ENCODE measurements at places on chromosomes 1 and 21. TPM values are rescaled to one million over a fixed set of nuclear protein-coding genes. Genes with fewer than 3 reads are reported as not detected.

The EPHA10 gene
- not detected for polyA plus RNA-seq

The HFM1 gene
- not detected for polyA plus RNA-seq

The PKP1 gene
- polyA plus RNA-seq: not detected

The AXDND1 gene
- not detected for polyA plus RNA-seq

The NBPF6 gene
- polyA plus RNA-seq: not detected

The FRRS1 gene
- polyA plus RNA-seq: 0.05 TPM

DNA sequence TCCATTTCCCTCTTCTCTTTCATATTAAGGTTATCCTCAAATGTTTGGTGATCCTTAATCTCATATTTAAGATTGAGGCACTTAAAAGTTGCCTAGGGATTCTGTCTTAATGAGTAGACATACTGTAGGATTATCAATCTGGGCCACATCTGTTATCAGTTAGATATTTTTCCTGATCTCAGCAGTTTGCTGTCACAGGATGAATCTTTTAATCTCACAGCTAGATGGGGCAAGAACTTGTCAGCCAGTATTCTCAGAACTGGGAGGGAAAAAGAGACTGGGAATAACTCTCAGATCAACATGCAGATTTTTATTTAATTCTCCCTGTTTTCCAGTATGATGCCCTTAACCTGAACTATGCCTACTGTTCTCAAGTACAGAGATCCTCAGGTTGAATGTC, 14.0 kb downstream of the ZNF644 start:
- no peak overlapping the region for H3K4me3 ChIP-seq
- no peaks in the 10 kb centered on the region for H3K27me3 ChIP-seq
- H3K4me1 ChIP-seq: peaks cover 40% of the 10 kb centered on the region
- H3K27ac ChIP-seq: no peak overlapping the region
- no peak for DNase-seq

GRCh38 chr1:17535300-17535936, 4.1 kb upstream of the ARHGEF10L start:
- H3K27me3 ChIP-seq: peaks cover 53% of the 10 kb centered on the region
- peaks cover 11% of the 10 kb centered on the region for H3K4me1 ChIP-seq
- H3K36me3 ChIP-seq: no peaks in the 10 kb centered on the region
- H3K27ac ChIP-seq: no peak overlapping the region
- H3K4me3 ChIP-seq: no peak overlapping the region

GRCh38 chr1:101194746-101195145, 42.1 kb upstream of the S1PR1 start:
- H3K36me3 ChIP-seq: no peaks in the 10 kb centered on the region
- no peaks in the 10 kb centered on the region for H3K4me1 ChIP-seq
- no peak overlapping the region for H3K4me3 ChIP-seq
- DNase-seq: no peak
- H3K27ac ChIP-seq: no peak overlapping the region

DNA sequence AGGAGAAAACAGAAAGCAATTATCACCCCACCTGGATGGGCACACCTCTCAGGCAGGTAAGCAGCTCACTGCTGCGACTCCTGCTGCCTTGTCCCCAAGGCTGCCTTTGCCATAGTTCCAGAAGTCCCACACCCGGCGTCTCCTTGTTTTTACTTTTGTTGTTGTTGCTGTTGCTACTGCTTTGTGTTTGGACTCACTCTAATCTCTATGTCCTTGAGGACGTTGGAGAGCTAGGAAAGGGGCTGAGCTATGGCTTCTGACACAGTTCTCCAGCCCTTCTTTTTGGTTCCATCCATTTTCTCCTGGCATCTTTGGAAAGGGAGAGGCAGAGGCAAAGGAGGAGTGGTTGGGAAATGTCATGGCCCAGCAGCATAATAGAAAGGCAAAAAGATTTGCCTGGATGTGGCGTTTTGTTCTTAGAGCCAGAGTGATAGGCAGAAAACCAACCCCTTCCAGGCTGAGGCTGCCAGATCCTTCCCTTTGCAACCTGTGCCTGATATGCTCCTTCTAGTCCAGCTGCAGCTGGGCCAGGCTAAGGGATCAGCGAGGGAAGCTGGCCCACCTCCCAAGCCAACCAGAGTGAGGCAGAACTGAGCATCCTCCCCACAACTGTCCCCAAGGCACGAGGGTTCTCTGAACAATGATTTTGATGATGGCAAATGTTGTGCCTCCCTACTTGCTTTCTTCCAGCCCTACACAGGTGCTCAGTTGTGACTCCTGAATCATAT, 270.7 kb downstream of the ASTN1 start:
- H3K27ac ChIP-seq: no peak overlapping the region
- peaks cover 4% of the 10 kb centered on the region for H3K36me3 ChIP-seq
- H3K27me3 ChIP-seq: peaks cover 11% of the 10 kb centered on the region
- H3K4me3 ChIP-seq: no peak overlapping the region

GRCh38 chr1:119635811-119636390, 12.2 kb downstream of the ZNF697 start:
- H3K36me3 ChIP-seq: no peaks in the 10 kb centered on the region
- H3K4me1 ChIP-seq: peaks cover 1% of the 10 kb centered on the region
- H3K4me3 ChIP-seq: no peak overlapping the region
- DNase-seq: no peak

DNA sequence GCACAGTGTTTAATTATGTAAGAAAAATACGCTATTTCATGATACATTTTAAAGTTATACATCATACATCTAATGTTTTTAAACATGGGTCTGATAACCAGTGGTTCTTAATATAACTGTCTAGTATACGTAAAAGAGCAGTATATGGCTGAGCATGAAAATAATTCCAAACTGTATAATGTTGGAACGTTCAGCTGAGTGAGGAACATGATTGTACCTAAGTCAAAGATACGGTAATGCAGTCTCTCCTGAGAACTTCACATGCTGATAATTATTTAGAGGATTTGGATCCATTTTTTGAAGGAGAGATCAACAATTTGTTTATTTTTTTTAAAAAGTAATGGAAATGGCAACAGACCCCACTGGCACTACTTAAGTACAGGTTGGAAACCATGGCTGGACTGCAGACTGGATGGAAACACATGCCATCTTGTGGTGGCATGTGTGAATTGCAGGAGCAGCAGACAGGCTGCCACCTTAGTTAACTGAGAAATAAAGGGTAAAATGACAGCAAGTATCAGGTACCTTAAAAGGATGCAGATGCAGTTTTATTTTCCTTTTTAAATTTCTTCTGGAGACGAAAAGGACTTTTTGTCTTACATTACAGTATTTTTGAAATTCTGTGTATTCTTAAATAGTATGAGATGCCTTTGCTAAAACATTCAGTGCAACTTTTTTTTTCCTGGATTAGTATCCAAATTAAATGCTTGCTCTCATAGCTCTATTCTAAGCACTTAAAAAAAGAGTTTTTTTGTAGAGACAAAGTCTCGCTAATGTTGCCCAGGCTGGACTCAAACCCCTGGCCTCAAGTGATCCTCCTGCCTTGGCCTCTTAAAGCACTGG, 73.8 kb downstream of the MTR start:
- no peaks in the 10 kb centered on the region for H3K27me3 ChIP-seq
- no peaks in the 10 kb centered on the region for H3K4me1 ChIP-seq
- peaks cover 18% of the 10 kb centered on the region for H3K36me3 ChIP-seq
- DNase-seq: peak; percentile 22
- no peak overlapping the region for H3K4me3 ChIP-seq

DNA sequence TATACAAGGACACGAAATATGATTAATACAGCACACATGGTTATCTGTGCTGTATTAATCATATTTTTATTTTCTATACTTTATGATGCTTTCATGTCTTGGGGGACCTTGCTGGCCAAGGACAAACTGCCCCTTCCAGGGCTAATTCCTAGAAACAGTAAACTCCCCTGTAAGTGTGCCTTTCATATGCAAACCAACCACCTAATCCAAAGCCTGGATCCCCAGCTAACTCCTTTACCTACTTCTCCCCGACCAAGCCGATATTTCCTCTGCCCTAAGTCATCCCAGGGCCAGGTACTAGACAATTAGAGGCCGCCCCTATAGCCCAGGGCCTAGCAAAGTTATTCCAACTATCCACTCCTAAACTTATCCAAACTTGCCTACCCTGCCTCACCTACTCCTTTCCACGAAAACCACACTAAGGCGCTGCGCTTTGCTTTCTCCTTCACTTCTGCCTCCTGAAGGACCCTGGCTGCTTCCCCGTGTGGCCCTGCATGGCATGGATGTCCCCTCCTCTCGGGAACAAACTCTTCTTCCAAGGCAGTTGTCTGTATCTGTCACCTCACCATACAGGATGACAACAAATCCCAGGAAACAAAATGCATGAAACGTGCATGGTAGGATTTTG, 10.2 kb downstream of the SH3BP5L start:
- DNase-seq: no peak
- H3K4me1 ChIP-seq: peaks cover 56% of the 10 kb centered on the region
- H3K4me3 ChIP-seq: no peak overlapping the region
- H3K27ac ChIP-seq: peak overlapping the region; percentile 86

DNA sequence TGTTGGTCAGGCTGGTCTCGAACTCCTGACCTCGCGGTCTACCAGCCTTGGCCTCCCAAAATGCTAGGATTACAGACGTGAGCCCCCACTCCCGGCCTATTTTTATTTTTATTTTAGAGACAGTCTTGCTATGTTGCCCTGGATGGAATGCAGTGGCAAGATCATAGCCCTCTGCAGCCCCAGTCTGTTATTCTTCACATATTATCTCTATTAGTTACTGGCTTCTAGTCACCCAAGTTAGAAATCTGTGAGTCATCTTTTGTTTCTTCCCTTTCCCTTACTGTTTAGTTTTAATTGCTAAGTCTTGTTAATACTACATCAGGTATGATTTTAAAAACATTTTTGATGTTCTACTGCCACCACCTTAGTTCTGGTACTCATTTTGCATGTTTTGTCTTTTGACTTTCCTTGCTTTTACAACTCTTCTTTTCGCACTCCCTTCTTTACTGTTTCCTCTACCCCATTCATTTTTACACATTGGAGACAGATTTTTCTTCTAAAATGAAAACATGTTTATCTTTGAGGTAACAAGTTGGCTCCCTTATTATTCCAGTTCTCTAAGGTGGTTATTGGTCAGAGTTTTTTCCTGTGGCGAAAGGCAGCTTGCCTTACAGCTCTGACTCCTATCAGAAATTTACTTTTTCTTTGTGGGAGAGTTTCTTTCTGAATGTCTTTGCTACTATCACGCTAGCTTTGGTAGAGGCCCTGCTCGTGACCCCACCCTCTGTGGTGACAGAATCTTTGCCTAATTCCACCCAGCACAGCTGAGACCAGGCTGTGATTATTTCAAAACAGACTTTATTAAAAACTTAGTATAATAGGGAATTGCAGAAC, 19.5 kb downstream of the ZMYM4 start:
- H3K27ac ChIP-seq: no peak overlapping the region
- H3K4me1 ChIP-seq: peaks cover 54% of the 10 kb centered on the region
- no peaks in the 10 kb centered on the region for H3K27me3 ChIP-seq
- H3K4me3 ChIP-seq: no peak overlapping the region

Data from naive thymus-derived CD8-positive, alpha-beta T cell (primary cell).